ENCODE measurements at places on chromosomes 1 and 21.

DNA sequence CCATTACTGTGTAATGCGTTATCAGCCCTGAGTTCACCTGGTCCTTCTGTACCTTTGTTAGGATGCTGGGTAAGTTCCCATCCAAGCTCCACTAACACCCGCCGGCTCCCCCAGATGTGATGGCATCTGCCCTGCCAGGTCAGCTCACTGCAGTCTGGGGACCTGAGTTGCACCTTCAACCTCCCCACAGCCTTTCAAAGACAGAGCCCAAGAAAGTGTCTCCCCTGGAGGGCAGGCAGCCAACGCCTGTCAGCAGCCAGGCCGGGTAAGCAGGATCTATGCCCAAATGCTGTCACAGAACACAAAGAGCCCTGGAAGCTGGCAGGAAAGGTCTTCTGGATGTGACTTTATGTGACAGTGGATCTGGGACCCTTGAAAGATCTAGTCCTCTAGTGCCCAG is 13.7 kb downstream of the MRAP start:
- H3K27me3 ChIP-seq = no peaks in the 10 kb centered on the region
- H3K27ac ChIP-seq = no peak overlapping the region
- H3K4me1 ChIP-seq = peaks cover 3% of the 10 kb centered on the region
- no peak overlapping the region for H3K4me3 ChIP-seq
- H3K36me3 ChIP-seq = peaks cover 12% of the 10 kb centered on the region

- H3K27ac ChIP-seq = no peak overlapping the region
- H3K27me3 ChIP-seq = no peaks in the 10 kb centered on the region
- H3K4me1 ChIP-seq = no peaks in the 10 kb centered on the region
- no peak for DNase-seq
- no peak overlapping the region for H3K4me3 ChIP-seq
Observed at GRCh38 chr21:38083535-38083934, 167.3 kb upstream of the KCNJ6 start.

DNA sequence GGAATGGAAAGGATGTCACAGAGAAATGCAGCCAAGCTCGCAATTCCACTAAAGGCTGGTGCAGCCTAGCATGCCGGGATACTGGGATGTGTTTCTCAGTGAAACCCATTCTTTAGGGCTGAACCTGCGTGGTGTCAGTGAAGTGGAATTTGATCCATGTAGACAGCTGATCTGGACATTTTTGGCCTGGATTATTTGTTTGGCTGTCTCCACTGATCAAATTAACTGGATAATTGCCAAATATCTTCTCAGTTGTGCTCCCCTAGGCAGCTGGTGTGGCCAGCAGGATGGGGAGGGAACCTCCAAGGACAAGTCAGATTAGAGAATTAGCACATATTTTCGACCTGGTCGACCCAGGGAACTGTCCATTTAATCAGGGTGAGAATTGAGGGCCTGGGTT is 318.4 kb downstream of the RPS6KC1 start:
- no peak overlapping the region for H3K27ac ChIP-seq
- no peaks in the 10 kb centered on the region for H3K4me1 ChIP-seq
- H3K4me3 ChIP-seq = no peak overlapping the region
- no peaks in the 10 kb centered on the region for H3K36me3 ChIP-seq

GRCh38 chr1:105027838-105028471 is 1278.3 kb downstream of the AMY1C start:
- H3K4me3 ChIP-seq = no peak overlapping the region
- no peaks in the 10 kb centered on the region for H3K36me3 ChIP-seq
- H3K27ac ChIP-seq = no peak overlapping the region
- no peak for DNase-seq
- H3K27me3 ChIP-seq = no peaks in the 10 kb centered on the region

DNA sequence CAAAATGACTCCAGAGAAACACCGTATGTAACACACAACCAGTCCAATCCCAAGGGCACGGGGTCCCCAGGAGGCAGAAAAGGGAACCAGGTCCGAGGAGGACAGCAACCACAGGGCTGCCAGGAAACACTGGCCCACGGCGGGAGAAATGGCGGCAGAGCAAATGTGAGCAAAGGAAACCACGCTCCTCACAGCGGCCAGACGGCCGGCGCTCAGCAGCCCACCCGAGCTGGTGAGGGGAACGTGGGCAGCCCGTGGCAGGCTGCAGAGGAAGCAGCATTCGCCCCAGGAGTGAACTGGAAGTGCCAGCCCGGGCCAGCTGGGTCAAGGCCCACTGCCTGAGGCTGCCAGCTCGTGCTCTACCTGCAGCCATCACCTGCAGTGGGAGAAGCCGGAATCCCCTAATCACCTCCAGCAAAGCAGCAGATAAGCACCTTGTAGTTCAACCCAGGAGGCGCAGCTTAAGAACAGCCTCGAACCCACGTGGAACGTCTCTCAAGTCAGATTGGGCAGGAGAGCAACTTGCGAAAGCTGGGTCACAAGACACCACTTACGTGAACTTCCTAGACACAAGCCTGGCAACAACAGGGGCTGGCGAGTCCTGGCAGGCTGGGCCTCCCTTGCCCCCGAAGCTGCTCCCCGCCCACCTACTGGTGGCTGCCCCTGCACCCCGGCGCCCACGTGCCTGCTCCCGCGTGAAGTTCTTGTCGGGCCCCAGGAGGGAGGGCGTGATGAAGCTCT is 6.7 kb downstream of the SLC19A1 start:
- DNase-seq = no peak
- peaks cover 8% of the 10 kb centered on the region for H3K4me1 ChIP-seq
- H3K27me3 ChIP-seq = no peaks in the 10 kb centered on the region
- H3K4me3 ChIP-seq = no peak overlapping the region
- H3K27ac ChIP-seq = no peak overlapping the region

- no peaks in the 10 kb centered on the region for H3K27me3 ChIP-seq
- no peaks in the 10 kb centered on the region for H3K4me1 ChIP-seq
- no peak overlapping the region for H3K4me3 ChIP-seq
- H3K36me3 ChIP-seq = no peaks in the 10 kb centered on the region
Observed at GRCh38 chr1:72000809-72001208, 281.5 kb downstream of the NEGR1 start.

DNA sequence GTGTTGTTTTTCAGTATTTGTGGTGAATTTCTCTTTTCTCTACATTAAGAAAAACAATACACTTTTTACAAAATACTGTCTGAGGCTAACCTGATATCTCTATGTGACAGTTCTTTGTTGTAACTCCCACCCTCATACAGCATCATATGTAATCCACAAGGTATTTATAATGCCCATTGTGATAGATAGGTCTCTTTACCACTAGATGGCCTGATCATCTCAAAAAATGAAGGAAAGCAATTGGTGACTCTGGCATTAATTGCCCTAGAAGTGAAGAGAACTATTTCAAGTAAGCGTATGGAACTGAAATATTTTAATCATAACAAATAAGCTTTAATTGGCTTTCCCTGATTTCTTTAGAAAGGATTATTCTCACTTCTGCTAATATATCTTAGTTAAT is 36.2 kb upstream of the HFM1 start:
- peaks cover 19% of the 10 kb centered on the region for H3K27me3 ChIP-seq
- H3K27ac ChIP-seq = no peak overlapping the region
- no peak for DNase-seq
- H3K36me3 ChIP-seq = no peaks in the 10 kb centered on the region

- no peak for DNase-seq
- peaks cover 8% of the 10 kb centered on the region for H3K4me1 ChIP-seq
- H3K36me3 ChIP-seq = no peaks in the 10 kb centered on the region
- no peak overlapping the region for H3K4me3 ChIP-seq
- H3K27me3 ChIP-seq = no peaks in the 10 kb centered on the region
- no peak overlapping the region for H3K27ac ChIP-seq
Observed at GRCh38 chr1:31744165-31744888, 19.8 kb downstream of the ADGRB2 start.

- no peak overlapping the region for H3K4me3 ChIP-seq
- no peaks in the 10 kb centered on the region for H3K27me3 ChIP-seq
- H3K27ac ChIP-seq = no peak overlapping the region
- no peaks in the 10 kb centered on the region for H3K36me3 ChIP-seq
- H3K4me1 ChIP-seq = no peaks in the 10 kb centered on the region
Observed at GRCh38 chr1:195740862-195741261, 867.4 kb downstream of the KCNT2 start.
